ENCODE measurements at places on chromosomes 1 and 21.

- DNase-seq = no peak
These were observed 63.7 kb downstream of the NRIP1 start for GRCh38 chr21:15001113-15001512.

DNA sequence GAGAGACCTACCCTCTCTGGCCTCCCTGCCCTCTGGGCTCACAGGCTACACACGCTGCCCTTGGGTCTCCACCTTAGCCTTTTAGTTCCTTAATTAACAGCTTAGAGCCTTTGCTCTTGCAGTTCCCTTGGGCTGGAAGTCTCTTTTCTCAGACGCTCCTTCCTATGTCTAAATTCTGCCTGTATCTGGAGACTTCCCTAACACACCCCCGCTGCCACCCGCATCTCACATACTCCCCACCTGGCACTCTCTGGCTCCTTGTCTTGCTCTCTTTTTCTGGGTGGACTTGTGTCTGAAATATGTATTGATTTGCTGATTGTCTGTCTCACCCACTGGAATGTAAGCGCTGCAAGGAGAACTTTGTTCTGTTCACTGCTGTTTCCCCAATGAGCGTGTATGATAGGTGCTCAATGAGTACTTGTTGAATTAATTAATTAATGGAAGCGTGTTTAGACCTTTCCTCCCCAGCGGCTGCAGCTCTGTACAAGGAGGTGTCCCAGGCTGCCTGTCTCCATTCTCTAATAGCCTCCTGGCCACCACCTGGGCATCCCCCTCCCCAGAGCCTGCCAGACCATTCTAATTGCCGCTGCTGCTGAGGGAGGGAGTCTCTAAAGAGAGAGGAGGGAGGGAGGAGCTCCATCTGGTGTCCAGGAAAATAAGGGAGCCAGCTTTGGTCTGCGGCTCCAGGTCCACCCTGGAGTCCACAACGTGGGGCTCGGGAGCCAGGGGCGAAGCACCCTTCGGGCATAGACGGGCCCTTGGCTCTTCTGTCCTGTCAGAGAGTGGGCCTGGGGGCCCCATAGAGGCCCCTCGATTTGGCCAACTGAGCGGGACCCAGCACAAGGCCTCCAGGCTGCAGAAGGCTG lies 95.4 kb downstream of the RNF220 start:
- DNase-seq = no peak

DNA sequence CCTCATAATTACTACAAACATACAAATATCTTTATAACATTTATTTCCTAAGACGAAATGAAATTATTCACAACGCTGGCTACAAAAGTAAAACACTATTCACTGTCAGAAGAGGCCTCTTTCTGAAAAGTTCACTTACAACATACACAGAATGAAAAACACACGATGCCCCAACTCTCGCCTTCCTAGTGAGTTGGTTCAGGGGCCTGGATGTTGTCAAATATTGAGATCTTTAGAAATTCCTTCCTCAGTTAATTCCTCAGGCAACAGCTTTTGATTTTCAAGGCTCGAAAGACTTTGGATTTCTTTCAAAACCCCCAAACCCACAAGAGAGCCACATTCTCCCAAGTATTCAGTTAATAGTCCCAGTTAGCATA lies 14.2 kb upstream of the KCNE1 start:
- DNase-seq = no peak

DNA sequence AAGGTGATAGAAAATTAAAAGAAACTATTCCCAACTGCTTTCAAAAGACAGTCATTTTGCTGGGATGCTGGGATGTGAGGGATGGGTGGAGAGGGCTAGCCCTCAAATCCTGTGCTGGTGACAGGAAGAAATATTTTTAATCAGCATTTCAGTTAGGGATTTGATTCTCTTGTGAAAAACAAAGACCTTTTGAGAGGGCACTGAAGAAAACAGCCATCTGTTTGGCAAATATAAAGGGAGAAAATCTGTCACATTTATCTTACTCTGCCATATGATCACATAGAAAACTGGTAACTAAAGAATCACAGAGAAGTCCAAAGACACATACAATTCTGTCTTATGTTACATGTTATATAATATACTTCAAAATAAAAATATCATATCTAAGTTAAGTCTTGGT lies 12.3 kb downstream of the STXBP3 start:
- DNase-seq = no peak

DNA sequence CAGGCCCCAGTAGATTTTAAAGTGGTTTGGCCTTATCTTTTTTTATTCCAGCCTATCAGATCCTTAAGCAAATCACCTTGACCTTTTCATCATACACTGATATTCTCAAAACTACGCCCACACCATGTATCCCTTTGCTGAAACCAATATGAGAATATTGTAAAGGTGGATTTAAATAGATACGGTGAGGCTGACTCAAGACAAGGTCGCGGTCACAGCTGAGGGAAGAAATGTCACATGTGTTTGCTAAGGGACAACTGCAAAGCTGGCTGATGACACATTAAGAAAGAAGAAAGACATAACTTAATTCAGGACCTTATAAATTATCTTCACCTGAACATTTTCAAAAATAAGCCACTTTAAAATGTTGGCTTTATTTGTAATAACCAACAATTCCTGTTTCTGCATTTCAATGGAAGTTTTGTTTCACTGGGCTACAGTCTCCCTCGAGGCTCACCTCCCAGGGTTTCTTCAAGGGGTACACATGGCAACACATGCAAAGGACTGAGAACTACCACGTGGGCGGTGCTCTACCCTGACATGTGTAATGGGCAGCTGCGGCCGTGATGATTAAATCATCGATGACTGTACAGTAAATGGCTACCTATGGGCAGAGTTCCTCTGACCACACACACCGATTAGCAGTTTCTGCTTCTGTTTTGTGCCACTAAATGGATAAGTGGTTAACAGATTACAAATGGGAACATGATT lies 189.5 kb downstream of the SIPA1L2 start:
- no peak for DNase-seq

All from stimulated activated CD4-positive, alpha-beta T cell treated with anti-CD3 and anti-CD28 coated beads, Interleukin-15, amount 100 ng/mL, for 48 hours (primary cell).